ENCODE measurements at places on chromosomes 11 and 22. TPM values are rescaled to one million over a fixed set of nuclear protein-coding genes. Genes with fewer than 3 reads are reported as not detected.

- peaks cover 2% of the 10 kb centered on the region for H3K27me3 ChIP-seq
- H3K27ac ChIP-seq = no peak overlapping the region
- no peaks in the 10 kb centered on the region for H3K36me3 ChIP-seq
- no peak for DNase-seq
- H3K4me3 ChIP-seq = no peak overlapping the region
Observed at GRCh38 chr11:128658502-128658901, 35.4 kb upstream of the FLI1 start.

Gene MS4A3
- total RNA-seq = not detected

DNA sequence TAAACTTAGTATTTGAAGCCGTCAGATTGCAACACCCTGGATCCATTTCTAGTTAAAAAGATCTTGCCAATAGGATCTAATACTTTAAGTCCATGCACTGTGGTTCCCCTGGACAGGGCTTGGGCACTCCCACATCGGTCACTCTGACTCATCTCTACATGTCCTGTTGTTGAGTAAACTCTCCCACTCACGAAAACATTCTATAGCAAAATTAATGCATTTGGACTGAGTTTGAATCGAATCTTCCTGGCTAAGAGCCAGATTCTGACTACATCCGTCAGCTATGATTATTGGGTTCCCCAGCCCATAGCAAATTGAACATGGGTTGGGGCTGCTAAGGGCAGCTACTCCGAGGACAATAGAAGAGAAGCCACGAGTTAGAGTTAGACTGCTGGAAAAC, 182.1 kb upstream of the SORL1-AS1 start:
- no peak for DNase-seq
- H3K4me3 ChIP-seq = no peak overlapping the region
- H3K36me3 ChIP-seq = peaks cover 2% of the 10 kb centered on the region
- H3K27ac ChIP-seq = no peak overlapping the region
- H3K4me1 ChIP-seq = peaks cover 4% of the 10 kb centered on the region
- H3K27me3 ChIP-seq = no peaks in the 10 kb centered on the region

Gene SLCO2B1
- not detected for total RNA-seq

GRCh38 chr22:49370627-49371301, 456.9 kb downstream of the BRD1 start:
- H3K27me3 ChIP-seq = peaks cover 22% of the 10 kb centered on the region
- no peaks in the 10 kb centered on the region for H3K36me3 ChIP-seq
- H3K4me1 ChIP-seq = no peaks in the 10 kb centered on the region
- DNase-seq = no peak
- no peak overlapping the region for H3K27ac ChIP-seq

DNA sequence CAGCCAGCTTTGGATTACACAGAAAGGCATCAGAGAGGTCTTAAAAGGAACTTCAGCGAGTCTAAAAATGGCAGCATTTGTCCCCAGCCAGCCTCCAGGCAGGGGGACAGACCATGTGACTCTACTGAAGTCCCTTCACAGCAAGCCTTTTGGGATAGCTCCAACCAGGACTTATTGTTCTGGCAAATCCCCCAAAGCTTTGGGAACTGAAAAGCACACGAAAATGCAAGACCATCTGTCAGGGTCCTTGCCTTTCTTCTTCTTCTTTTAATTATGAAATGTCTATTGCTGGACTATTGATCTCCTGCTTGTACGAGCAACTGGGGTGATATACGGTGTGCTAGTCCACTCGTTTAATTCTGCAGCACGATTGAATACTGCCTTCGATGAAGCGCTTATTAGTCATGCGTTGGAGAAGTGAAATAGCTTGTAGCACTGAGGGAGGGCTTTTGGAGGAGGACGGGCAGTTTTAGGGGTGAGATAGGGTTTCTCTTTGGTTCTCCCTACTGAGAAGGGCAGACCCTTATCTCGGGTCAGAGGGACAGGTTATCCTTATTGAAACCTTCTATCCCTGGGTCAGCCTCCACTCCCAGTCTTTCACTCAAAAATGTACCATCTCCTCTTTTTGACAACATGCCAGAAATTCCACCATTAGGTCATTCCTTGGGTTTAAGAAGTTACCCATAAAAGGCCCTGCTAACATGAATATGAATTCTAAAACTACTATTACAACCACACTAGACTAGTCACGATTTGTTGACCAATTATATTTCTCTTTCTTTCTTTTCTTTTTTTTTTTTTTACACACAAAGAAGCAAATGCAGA, 416.4 kb downstream of the MIAT start:
- no peak for DNase-seq
- H3K4me1 ChIP-seq = no peaks in the 10 kb centered on the region
- no peaks in the 10 kb centered on the region for H3K36me3 ChIP-seq
- H3K4me3 ChIP-seq = no peak overlapping the region
- H3K27ac ChIP-seq = no peak overlapping the region
